SJSA1 (cell line): ENCODE measurements at places on chromosomes 13 and 19. TPM values are rescaled to one million over a fixed set of nuclear protein-coding genes. Genes with fewer than 3 reads are reported as not detected.

GRCh38 chr19:30263830-30264381 lies 108.3 kb upstream of the ZNF536 start:
- H3K27me3 ChIP-seq = no peaks in the 10 kb centered on the region
- no peak overlapping the region for H3K27ac ChIP-seq
- no peak overlapping the region for H3K4me3 ChIP-seq
- H3K4me1 ChIP-seq = no peaks in the 10 kb centered on the region; the same call in 1 of the 2 replicates
- DNase-seq = no peak

DNA sequence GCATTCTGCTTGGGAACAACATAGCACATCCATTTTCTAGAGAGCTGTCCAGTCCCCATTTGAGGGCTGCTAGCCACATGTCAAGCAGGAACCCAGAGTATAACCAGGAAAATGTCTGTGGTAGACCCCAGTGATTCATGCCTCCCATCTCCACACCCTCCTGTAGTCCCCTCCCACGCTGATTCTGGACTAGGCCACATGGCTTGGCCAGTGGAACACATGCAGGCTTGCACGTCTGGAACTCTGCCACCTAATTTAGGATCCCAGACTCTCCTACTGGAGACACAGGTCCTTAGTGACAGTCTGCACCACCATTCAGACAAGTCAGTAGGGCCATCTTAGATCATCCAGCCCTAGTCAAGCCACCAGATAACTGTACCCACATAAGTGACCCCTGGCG lies 149.8 kb downstream of the ZIC5 start:
- no peaks in the 10 kb centered on the region for H3K4me1 ChIP-seq
- no peak overlapping the region for H3K27ac ChIP-seq
- no peak overlapping the region for H3K4me3 ChIP-seq
- DNase-seq = no peak
- no peaks in the 10 kb centered on the region for H3K36me3 ChIP-seq

DNA sequence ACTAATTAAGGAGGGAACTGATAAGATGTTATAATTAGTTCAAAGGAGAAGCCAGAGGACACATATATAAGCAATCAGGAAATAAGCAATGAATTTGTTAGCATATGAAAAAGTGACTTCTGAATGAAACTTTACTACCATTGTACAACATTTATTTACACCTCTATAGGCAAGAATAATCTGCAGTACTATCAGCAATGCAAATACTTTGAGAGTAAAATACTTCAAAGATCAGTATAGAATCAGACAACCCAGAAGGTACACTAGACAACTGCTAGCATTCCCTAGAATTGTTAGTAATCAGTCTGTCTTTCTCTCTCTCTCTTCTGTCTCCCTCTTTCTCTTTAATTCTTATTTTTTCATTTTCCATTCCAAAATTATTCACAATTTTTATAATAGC lies 196.8 kb upstream of the ATXN8OS start:
- no peaks in the 10 kb centered on the region for H3K36me3 ChIP-seq
- H3K4me1 ChIP-seq = no peaks in the 10 kb centered on the region
- no peaks in the 10 kb centered on the region for H3K27me3 ChIP-seq

DNA sequence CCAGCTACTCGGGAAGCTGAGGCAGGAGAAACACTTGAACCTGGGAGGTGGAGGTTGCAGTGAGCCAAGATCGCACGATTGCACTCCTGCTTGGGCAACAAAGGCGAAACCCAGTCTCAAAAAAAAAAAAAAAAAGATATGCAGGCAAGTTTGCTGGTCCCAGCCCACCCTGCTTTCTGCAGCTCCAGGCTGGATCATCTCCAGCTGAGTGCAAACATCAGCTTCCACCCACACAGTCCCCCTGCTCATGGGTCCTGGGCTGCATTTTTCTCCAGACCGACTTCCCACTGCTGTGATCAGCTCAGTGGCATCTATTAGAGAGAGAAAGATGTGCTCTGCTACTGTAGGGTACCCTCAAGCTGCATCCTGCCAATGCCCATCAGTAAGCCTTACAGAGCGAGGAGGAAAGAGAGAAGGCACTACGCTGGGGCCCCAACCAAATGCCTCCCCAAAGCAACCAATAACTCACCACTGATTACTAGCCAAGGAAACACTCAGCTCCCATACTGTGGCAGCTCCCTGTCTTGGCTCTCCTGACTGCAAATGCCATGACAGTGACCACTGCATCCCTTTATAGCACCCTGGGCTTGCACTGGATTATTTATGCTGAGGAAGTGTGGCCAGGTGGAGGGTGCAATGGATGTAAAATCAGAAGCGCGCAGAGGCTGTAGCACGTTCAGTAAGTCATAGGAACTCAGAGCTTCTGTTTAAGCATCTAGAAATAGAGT lies 170.9 kb upstream of the ZNF507 start:
- no peak overlapping the region for H3K4me3 ChIP-seq
- no peaks in the 10 kb centered on the region for H3K27me3 ChIP-seq
- H3K4me1 ChIP-seq = no peaks in the 10 kb centered on the region
- no peak overlapping the region for H3K27ac ChIP-seq
- H3K36me3 ChIP-seq = no peaks in the 10 kb centered on the region

- H3K4me3 ChIP-seq = no peak overlapping the region
- 0 out of 2 replicates have a peak, but pooled peaks cover 11% of the 10 kb centered on the region for H3K27me3 ChIP-seq
- H3K27ac ChIP-seq = no peak overlapping the region
- no peaks in the 10 kb centered on the region for H3K4me1 ChIP-seq
- no peaks in the 10 kb centered on the region for H3K36me3 ChIP-seq
Observed at GRCh38 chr13:77751513-77752456, 54.3 kb downstream of the SLAIN1 start.

DNA sequence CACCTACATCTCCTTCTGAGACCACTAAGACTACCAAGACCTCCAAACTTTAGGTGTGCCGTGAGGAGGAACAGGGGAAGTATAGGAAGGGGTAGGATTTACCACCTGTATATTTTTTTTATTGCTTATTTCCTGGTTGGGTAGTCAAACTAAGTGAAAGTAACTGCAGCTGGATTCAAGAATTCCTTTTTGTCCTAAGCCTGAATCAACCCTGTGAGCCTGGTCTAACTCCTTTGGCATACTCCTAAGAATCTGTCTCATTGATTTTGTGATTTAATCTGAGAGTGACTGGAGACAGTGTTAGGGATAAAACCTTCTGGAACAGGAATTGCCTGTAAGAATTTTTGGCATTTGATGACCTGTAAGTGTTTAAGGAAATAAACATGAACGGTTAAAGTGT lies 523.5 kb upstream of the MIR17HG start:
- no peak overlapping the region for H3K4me3 ChIP-seq
- H3K4me1 ChIP-seq = no peaks in the 10 kb centered on the region
- H3K27ac ChIP-seq = no peak overlapping the region
- DNase-seq = no peak

DNA sequence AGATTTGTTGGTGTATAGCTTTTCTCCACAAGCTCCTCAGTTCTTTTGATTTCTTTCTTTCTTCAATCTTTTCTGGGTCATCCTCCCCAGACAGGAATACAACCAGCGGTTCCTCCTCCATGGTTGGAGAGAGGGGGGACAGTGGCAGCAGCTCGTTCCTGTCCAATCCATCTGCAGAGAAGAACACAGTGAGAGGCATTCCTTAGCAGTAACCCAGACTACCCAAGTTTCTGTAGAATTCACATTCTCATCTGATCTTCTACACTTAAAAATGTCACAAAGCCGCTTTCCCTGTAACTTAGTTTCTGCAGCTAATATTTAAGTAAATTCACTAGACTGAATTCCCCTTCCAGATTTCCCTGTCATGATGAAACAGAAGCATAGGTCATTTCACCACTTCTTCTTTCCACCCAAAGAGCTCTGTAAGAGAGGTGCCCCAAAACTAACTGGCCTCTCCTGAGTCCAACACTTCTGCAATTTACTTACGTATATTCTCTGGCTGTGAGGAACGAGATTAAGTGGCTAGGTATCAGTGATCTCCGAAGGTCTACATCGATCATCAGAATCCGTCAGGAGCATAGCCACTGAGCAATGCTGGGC lies 171.9 kb downstream of the TBC1D4 start:
- H3K27ac ChIP-seq = no peak overlapping the region
- DNase-seq = no peak
- no peak overlapping the region for H3K4me3 ChIP-seq
- no peaks in the 10 kb centered on the region for H3K27me3 ChIP-seq
- H3K4me1 ChIP-seq = no peaks in the 10 kb centered on the region
- peaks cover 6% of the 10 kb centered on the region; the same call in 1 of the 2 replicates for H3K36me3 ChIP-seq

The SIGLEC12 gene
- not detected in 2 replicates for total RNA-seq

DNA sequence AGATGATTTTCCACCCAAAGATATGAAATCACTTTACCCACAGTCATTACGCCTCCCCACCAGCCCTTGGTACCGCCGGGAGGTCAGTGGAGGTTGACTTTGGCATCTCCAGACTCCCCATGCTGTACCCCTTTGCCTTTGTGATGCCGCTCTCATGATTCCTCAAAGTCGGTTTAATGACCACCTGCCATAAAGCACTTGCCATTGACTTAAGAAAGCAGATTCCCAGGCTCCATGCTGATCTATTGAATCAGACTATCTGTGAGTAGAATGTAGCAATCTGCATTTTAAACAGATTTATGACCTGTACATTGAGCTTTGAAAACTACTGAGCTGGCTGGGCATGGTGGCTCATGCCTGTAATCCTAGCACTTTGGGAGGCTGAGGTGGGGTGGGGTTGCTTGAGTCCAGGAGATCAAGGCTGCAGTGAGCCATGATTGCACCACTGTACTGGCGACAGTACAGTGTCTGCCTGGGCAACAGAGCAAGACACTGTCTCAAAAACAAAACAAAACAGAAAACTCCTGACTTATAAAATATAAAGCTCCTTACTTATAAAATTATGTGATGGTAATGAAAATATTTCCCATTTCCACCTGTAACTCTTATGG lies 235.2 kb downstream of the KLF5 start:
- no peak overlapping the region for H3K4me3 ChIP-seq
- no peak for DNase-seq
- no peaks in the 10 kb centered on the region for H3K27me3 ChIP-seq
- no peaks in the 10 kb centered on the region for H3K36me3 ChIP-seq
- H3K27ac ChIP-seq = no peak overlapping the region

- no peaks in the 10 kb centered on the region for H3K27me3 ChIP-seq
- no peaks in the 10 kb centered on the region for H3K36me3 ChIP-seq
- no peaks in the 10 kb centered on the region for H3K4me1 ChIP-seq
Observed at GRCh38 chr13:72536714-72537394, 190.6 kb downstream of the MZT1 start.

GRCh38 chr13:49632156-49632555 lies 3.8 kb downstream of the ARL11 start:
- H3K27me3 ChIP-seq = no peaks in the 10 kb centered on the region
- H3K4me1 ChIP-seq = peaks cover 7% of the 10 kb centered on the region; the same call in 1 of the 2 replicates
- no peaks in the 10 kb centered on the region for H3K36me3 ChIP-seq

GRCh38 chr13:96274046-96274445 lies 184.1 kb downstream of the HS6ST3 start:
- H3K36me3 ChIP-seq = no peaks in the 10 kb centered on the region
- H3K4me3 ChIP-seq = no peak overlapping the region
- no peak overlapping the region for H3K27ac ChIP-seq

DNA sequence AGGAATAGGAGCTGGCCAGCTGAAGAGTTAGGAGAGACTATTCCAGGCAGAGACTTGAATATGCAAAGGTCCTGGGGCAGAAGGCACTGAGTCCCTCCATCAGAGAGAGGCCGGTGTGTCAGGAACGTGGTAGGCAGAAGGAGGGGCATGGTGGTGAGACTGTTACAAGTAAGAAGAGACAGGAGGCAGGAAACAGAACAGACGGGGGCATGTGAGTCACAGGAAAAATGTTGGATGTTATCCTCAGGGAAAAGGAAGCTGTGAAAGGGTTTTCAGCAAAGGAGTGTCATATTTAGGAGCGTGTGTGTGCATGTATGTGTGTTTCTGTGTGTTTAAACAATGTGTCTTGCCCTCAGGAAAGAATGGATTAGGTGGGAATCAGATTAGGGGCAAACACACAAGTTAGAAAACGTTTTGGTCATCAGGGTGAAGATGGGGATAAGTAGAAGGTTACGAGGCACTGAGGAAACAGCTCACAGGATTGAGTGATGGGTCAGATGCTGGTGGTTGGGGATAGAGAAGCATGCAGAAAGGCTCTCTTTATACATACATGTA lies 1.1 kb downstream of the EDDM13 start:
- no peak for DNase-seq
- no peak overlapping the region for H3K27ac ChIP-seq
- no peaks in the 10 kb centered on the region for H3K36me3 ChIP-seq
- H3K4me3 ChIP-seq = no peak overlapping the region
- no peaks in the 10 kb centered on the region for H3K4me1 ChIP-seq

DNA sequence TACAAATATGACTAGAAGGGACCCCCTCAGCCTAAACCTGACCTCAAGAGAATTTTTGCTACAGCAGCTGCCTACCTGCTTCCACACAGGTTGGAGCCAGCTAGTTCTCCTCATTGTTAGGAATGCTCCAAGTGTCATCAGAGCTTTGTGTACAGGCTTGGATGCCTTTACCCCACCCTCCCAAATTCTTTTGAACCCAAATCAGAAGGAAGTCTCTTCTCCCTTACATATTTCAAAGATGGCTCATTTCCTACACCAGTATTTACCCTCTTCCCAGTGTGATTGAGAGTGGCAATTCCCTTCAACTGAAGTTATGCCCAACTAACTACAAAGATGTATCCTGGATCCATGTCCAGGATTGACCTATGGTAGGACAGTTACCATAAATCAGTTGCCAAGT lies 323.2 kb downstream of the OXGR1 start:
- H3K36me3 ChIP-seq = no peaks in the 10 kb centered on the region
- H3K27me3 ChIP-seq = no peaks in the 10 kb centered on the region
- DNase-seq = no peak
- H3K27ac ChIP-seq = no peak overlapping the region
- no peak overlapping the region for H3K4me3 ChIP-seq

The IGFL3 gene
- not detected in 2 replicates for total RNA-seq

GRCh38 chr13:59721926-59722910 lies 441.5 kb downstream of the DIAPH3 start:
- no peak for DNase-seq
- H3K4me3 ChIP-seq = no peak overlapping the region
- no peaks in the 10 kb centered on the region; the same call in 1 of the 2 replicates for H3K4me1 ChIP-seq
- H3K36me3 ChIP-seq = no peaks in the 10 kb centered on the region
- no peak overlapping the region for H3K27ac ChIP-seq

DNA sequence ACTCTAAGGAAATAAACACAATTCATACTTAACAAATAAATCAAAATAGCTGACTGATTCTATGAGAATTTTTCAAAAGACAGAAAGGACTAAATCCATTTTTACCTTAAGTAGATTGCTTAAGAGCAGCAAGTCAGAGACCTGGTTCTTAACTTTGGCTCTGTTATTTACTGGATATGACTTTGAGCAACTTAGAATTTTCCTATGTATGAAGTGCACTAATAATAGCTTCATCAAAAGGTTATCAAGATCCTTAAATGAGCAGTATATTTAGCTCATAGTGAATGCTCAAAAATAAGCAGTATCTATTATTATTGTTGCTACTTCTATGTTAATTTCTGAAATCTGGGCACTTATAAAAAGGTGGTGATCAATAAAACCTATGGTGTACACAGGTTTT lies 95.3 kb downstream of the POSTN start:
- H3K27ac ChIP-seq = no peak overlapping the region
- H3K4me1 ChIP-seq = no peaks in the 10 kb centered on the region
- H3K4me3 ChIP-seq = no peak overlapping the region
- H3K27me3 ChIP-seq = no peaks in the 10 kb centered on the region
- DNase-seq = no peak

GRCh38 chr13:109877809-109878208 lies 91.4 kb upstream of the IRS2 start:
- H3K4me3 ChIP-seq = no peak overlapping the region
- no peak overlapping the region for H3K27ac ChIP-seq
- 0 out of 2 replicates have a peak, but pooled peaks cover 3% of the 10 kb centered on the region for H3K4me1 ChIP-seq
- H3K27me3 ChIP-seq = peaks cover 54% of the 10 kb centered on the region
- H3K36me3 ChIP-seq = no peaks in the 10 kb centered on the region
